H4 (cell line): ENCODE measurements at places on chromosomes 4 and X.

- no peak for DNase-seq
Observed at GRCh38 chrX:41351923-41352322, 18.0 kb downstream of the DDX3X start.

- no peak for DNase-seq
Observed at GRCh38 chrX:153692611-153693156, 5.0 kb downstream of the SLC6A8 start.

- no peak for DNase-seq
Observed at GRCh38 chr4:4803912-4804296, 55.6 kb upstream of the MSX1 start.

DNA sequence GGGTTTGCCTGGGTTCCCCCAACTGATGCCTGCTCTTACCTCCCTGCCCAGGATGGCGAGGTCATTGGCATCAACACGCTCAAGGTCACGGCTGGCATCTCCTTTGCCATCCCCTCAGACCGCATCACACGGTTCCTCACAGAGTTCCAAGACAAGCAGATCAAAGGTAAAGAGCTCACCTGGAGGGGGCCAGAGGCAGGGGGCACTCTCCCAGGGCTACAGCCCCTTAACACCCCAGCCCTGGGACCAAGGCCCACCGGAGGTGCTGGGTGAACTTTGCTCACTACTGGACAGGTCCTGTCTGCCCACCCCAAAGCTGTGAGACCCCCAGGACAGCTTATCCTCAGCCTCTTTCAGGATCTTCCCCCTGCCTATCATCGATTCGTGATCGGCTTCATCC, 24.5 kb downstream of the HTRA3 start:
- DNase-seq, result no peak

GRCh38 chrX:56233682-56234081, 1.5 kb downstream of the KLF8 start:
- no peak for DNase-seq

GRCh38 chr4:180099957-180100356, 2143.2 kb upstream of the TENM3 start:
- peak; percentile 25 for DNase-seq

DNA sequence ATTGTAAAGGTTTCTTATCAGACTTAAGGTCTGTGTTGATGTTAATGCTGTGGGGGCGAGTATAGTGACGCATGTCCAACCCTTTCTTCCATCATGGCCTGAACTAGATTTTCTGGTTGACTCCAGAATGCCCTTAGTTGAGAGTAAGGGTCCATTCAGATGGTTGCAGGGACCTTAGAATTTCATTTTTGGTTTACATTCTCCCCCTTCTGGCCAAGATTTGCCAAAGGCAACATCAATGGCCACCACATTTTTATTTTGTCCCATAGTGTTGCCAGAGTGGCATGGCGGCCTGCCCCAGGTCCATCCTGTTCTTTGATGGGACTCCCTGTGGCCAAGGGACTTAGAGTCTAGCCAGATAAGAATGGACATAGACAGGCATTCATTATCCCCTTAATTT, 368.5 kb downstream of the GPM6A start:
- no peak for DNase-seq

GRCh38 chr4:148112231-148112982, 329.8 kb downstream of the NR3C2 start:
- peak; percentile 46 for DNase-seq

DNA sequence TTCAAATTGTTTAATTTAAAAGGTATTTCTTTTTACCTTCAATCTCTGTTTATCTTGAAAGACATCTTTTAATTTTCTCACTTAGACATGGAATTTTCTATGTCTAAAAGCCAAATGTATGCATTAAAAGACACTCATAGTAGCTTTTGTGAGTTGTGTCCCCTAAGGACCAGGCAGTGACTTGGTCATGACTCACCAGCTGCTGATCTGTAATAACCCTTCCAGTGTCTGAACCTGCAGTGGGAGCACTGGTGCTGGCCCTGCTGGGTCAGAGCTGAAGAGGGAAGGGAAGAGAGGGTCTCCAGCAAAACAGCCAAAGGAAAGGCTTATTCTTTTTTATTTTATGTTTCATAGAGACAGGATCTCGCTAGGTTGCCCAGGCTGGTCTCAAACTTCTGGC, 31.1 kb upstream of the SH3D19 start:
- no peak for DNase-seq

GRCh38 chrX:38150993-38151392, 69.7 kb downstream of the SRPX start:
- no peak for DNase-seq

DNA sequence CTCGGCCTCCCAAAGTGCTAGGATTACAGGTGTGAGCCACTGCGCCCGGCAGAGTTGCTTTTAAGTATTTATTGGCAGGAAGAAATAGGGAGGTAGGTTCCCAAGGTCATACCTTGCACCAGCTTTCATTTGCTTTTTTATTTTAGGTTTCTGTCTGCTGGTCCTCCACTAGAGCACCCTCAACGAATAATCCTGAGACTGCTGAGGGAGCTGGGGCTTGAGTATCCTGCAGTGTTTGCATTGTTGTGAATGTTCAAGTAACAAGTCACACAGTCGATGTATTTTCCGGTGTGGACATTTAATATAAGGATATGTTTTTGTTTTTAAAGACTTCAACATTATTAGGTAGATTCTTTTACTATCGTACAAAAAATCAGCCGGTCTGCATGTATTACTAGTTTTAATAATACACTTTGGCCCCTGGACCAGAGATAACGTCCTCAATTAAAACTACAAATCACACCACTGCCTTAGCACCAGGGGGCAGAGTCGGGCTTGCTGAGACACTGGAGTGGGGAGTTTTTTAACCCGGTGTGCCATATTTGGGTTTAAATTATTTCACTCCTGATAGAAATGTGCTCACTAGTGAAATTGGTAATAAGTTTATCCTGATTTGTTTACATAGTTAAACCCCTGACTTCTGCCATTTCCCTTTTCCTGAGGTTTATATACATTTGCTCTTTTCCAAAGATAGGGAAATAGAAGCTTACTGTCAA, 11.6 kb downstream of the SMIM20 start:
- DNase-seq, result no peak

DNA sequence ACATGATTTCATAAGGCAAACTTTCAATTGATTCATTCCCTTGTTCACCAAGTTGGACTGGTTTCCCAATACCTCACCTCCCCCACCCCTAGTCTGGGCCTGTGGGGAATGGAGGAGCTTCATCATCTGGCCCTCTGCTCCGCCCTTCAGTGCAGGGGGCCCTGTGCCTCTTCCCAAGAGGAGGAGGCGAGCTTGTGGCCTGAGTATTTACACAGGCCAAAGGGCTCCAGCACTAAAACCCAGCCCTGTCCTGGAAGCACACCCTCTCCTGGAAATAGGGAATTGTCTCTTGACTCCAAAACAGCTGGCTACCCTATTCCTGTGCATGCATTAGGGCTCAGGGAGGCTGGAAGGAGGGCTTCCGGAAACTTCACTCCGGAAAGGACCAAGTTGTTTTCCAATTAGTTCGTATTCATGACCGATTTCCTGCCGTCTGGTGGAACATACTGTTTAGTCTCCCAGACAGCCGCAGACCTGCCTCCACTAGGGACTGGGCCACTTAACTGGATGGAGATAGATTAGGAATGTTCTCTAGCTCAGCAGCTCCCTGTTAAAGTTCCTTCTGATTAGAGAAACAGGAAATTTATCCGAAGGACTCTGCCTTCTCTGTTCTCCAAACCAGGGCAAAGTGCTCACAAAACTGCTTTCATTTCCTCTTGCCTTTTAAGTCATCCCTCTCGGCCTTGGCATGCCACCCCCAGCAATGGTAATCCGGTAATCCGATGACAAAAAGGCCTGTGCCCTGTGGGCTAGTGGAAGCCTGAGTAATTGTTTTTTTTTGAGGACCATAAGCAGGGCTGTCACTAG, 5.8 kb downstream of the SRPX2 start:
- peak; percentile 33 for DNase-seq

- no peak for DNase-seq
Observed at GRCh38 chr4:3338321-3338838, 45.6 kb downstream of the RGS12 start.

DNA sequence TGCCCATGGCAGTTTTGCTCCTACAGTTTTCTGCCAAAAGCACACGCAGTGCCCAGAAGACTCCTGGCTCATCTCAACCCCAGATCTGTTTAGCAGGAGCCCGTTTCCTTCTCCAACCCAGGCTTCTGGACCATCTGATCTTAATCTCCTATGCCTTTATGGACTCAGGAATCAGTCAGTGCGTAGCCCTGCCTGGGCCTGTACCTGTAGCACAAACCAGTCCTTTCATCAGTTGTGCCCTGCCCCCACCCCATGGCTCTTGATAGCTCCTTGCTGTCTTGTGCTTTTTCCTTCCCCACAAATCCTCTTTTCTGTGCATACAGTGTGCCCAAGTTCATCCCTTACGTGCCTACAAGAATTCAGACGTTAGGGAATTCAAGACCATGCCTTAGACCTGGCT, 1.5 kb downstream of the ZNF718 start:
- DNase-seq, result no peak

DNA sequence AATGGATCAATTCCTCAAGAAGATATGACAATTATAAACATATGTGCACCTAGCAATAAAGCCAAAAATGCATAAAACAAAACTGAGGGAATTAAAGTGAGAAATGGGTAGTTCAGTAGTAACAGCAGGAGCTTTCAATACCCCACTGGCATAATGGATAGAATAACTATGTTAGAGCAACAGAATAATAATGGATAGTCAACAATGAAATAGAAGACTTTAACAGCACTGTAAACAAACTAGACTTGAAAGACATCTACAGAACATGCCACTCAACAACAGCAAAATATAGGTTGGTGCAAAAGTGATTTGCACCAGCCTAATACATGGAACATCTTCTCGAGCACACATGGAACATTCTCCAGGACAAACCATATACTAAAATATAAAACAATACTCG, 20.0 kb upstream of the MBNL3 start:
- DNase-seq, result no peak
